Panc1 (cell line): ENCODE measurements at places on chromosomes 5 and 9. TPM values are rescaled to one million over a fixed set of nuclear protein-coding genes. Genes with fewer than 3 reads are reported as not detected.

The MZB1 gene
- total RNA-seq = 0.49 TPM

The SPINK4 gene
- not detected for total RNA-seq

DNA sequence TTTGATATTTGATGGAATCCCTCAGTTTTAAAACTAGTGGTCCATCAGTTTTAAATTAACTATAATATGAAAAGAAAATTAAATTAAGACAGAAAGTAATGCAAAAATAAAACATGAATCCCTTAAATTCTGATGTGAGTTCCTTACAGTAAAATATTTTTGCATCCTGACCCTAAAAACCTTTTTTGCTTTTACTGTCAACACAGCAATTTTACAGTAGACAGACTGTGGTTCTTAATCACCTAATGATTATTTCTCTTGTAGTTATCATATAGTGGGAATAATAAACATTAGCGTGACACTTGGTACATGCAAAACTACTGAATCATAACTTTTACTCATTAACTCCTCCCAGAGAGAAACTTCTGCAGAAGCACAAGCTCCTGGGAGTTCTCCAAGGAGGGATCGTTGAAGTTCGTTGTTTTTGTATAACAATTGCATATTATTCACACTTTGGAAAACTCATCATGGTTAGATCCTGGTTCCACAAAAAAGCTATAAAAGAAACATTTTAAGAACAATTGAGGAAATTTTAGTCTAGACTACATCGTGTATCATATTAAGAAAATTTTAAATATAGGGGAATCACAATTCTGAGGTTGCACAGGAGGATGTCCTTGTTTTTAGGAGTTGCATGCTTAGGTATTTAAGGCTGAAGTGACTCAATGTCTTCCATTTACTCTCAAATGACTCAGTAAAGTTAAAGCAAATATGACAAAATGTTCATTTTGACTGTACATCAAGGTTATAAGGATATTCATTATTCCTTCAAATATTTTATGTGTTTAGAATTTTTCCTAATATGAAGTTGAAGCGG lies 88.2 kb upstream of the NIPAL4 start:
- H3K27me3 ChIP-seq = no peaks in the 10 kb centered on the region
- H3K4me3 ChIP-seq = no peak overlapping the region
- no peaks in the 10 kb centered on the region for H3K36me3 ChIP-seq
- DNase-seq = no peak
- no peaks in the 10 kb centered on the region for H3K4me1 ChIP-seq
- H3K27ac ChIP-seq = no peak overlapping the region

- no peaks in the 10 kb centered on the region for H3K4me1 ChIP-seq
- no peaks in the 10 kb centered on the region for H3K27me3 ChIP-seq
- H3K36me3 ChIP-seq = no peaks in the 10 kb centered on the region
- DNase-seq = no peak
Observed at GRCh38 chr9:12640016-12640587, 53.1 kb upstream of the TYRP1 start.

GRCh38 chr5:97425511-97425910 lies 242.5 kb upstream of the RIOK2 start:
- no peaks in the 10 kb centered on the region for H3K4me1 ChIP-seq
- H3K27ac ChIP-seq = no peak overlapping the region
- H3K4me3 ChIP-seq = no peak overlapping the region

GRCh38 chr9:131839281-131840084 lies 99.6 kb upstream of the RAPGEF1 start:
- no peaks in the 10 kb centered on the region for H3K4me1 ChIP-seq
- no peaks in the 10 kb centered on the region for H3K27me3 ChIP-seq
- no peak overlapping the region for H3K27ac ChIP-seq
- DNase-seq = peak; percentile 32
- no peak overlapping the region for H3K4me3 ChIP-seq

DNA sequence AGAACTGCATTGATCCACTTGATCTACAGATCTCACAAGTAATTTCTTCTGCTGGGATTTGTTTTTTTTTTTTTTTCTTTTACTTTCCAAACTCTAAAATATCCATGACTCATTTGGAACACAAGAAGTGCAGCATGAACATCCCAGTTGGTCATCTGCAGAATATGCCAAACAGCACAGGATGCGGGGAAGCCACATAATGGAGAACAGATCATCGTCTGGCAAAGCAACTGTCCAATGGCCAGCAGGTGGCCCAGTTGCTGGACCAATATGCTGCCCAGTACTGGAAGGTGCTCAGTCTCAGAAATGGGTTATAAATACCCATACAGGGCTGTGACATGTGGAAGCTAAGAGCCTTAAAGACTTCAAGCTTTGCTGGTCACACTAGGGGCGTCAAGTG lies 221.3 kb upstream of the TAS2R1 start:
- H3K4me1 ChIP-seq = no peaks in the 10 kb centered on the region
- H3K27me3 ChIP-seq = no peaks in the 10 kb centered on the region
- no peaks in the 10 kb centered on the region for H3K36me3 ChIP-seq
- no peak overlapping the region for H3K27ac ChIP-seq
- H3K4me3 ChIP-seq = no peak overlapping the region
- DNase-seq = no peak

- H3K4me1 ChIP-seq = no peaks in the 10 kb centered on the region
- DNase-seq = no peak
Observed at GRCh38 chr5:121027636-121028035, 563.5 kb downstream of the PRR16 start.
